CD4-positive, alpha-beta T cell treated with Interleukin-4 for 4 hours (primary cell): ENCODE measurements at places on chromosomes 6 and 20.

- DNase-seq: no peak
Measured at GRCh38 chr20:53163486-53163885, 191.3 kb downstream of the TSHZ2 start.

GRCh38 chr6:155818698-155819097 is 363.1 kb upstream of the NOX3 start:
- no peak for DNase-seq

DNA sequence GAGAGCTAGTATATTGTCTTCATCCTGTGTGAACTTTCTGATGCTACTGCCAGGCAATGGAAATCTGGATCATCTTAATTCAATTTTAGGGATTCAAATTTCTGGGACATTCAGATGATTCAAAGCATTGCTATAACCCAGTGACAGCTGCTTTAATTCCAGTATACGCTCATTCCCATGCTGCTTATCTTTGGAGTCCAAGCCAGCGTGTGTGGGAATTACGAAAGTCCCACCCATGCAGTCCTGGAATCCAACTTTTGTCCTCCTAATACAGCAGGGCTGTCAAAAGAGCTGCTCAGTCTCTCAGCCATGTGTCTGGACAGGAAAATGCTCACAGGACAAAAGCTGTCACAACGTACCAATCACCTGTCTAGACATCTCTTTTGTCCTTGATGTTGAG is 219.8 kb downstream of the LAMA2 start:
- DNase-seq: no peak

GRCh38 chr6:113655761-113656160 is 201.4 kb upstream of the MARCKS start:
- no peak for DNase-seq

DNA sequence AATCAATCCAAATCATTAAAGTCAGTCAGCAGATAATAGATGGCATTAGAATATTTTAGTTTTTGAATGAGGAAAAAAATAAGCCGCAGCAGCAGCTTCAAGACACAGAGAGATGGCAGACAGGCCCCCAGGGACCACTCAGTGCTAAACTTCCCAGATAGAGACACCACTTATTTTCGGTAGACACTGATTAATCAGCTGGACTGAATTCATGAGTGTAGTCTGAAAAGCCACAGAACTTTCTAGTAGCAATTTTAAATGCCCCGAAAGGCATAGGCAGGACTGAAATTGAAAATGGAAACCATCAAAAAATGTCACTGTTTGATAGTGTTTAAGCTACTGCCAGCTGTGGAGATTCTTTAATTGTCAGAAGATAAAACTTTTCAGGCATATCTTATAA is 3.1 kb upstream of the CLDN20 start:
- no peak for DNase-seq

DNA sequence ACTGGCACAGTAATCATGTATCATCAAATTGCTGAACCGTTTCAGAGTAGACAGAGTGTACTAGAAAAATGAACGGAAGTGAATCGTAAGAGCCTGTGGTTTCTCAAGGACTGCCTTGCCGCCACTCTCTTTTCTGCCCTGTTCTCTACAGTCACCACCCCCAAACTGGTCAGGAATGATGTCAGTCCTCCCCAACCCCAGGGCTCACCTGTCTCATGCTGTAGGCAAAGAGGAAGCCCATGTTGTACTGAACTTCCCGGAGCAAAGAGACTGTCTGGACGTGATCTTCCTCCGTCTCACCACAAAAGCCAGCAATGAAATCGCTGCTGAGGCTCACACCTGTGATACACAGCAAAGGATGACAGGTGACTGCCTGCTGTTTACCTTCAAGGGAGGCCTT is 31.0 kb downstream of the CDK5RAP1 start:
- DNase-seq: peak; percentile 92

- DNase-seq: no peak
Measured at GRCh38 chr6:125741336-125741735, 8.1 kb upstream of the HEY2 start.

DNA sequence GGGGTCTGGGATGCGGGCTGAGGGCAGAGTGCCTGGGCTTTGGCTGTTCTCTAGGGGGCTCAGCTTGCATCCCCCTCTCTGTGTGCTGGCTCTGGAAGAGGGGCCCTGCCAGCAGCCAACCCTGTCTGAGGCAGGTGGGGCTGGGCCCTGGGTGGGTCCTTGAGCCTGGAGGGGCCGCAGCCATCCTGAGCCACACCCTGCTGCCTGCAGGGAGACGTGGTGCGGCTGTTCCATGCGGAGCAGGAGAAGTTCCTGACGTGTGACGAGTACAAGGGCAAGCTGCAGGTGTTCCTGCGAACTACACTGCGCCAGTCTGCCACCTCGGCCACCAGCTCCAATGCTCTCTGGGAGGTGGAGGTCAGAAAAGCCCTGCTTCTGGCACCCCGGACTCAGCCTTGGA is 41.2 kb downstream of the ITPR3 start:
- DNase-seq: no peak
